ENCODE measurements at places on chromosomes 7 and 10.

DNA sequence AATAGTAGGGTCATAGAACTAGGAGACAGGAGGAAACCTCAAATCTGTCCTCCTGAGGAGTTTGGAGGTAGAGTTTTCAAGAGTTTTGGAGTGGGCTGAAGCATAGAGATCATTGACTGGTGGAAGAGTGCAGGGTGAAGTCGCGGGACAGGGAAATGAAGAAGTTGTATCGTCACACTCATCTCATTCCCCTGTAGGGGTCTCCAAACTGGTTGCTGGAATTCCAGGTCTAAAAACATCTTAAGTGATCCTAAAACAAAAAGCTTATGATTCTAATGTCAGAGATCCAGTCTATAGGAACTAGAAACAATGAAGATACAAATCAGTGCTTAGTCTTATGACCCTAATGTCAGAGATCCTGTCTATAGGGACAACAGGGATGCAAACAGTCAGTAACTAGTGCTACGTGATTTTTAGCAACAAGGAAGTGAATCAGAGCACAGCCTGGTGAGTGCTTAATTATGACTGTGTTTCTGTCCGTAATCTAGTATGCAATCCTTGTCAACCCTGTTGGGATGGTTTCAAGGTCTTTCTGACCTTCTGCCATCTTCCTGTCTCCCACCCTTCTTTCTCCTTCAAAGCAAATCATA lies 139.4 kb downstream of the SKIDA1 start:
- no peak for DNase-seq

DNA sequence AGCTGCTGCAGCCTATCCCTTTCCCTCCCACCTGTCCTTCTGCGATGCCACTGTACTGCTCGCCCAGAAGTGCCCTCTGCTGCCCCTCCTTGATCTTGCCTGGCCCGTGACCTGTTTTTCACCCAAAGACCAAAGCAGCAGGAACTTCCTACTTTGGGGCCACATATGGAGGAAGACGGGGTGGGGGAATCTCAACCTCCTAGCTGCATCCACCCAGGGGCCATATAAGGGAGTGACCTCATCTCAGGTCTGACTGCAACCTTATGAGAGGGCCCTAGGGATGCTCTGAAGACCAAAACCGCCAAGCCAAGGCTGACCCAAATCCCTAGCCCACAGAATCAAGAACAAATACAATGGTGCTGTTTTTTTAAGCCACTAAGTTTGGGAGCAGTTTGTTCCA lies 15.7 kb downstream of the PRKCQ start:
- no peak for DNase-seq

DNA sequence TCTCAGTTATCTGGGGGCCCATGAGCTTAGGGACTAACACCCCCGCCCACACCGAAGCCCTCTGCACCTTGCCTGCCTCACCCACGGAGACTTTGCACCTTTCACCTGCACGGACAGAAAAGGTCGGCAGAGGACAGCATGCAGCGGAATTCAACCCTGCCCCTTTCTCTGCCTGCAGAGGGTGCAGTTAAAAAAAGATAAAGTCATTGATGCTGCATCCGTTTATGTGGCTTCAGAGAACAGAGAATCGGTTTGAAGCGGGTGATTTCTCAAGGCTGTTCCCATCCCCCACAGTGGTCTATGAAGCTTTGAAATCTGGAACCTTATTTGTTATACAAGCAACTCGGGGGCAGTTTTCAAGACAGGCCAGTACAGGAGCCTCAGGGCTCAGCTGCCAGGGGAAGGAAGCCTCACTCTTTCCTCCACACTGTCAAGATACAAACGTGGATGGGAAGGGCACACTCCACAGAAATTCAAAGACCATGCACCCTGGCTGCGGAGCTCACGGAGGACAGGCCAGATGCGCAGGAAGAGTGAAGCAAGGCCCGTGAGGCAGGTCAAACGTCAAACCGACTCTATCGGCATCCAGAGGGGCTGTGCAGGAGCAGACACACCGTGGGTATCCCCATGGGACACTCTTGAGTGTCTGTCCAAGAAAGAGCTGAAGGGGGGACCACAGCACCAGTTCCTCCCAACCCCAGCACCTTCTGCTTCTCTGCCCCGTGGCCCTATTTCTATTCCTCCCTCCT lies 66.3 kb downstream of the INSIG1 start:
- no peak for DNase-seq

DNA sequence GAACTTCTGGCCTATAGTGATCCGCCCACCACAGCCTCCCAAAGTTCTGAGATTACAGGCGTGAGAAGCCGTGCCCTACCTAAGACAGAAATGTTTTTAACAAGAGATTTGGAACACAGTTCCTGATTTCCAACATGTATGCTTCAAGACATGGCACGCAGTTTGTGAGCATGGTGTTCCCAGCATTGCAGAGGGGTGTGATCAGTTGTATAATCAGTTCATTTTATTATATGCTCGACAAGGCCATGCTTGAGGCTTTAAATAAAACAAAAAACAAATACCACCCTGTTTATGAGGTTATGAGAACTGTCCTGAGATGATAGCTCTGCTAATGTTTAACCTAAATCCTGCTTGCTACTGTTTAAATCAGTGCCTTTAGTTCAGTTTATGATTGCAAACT lies 60.2 kb downstream of the TASOR2 start:
- DNase-seq = no peak

- DNase-seq = no peak
Observed at GRCh38 chr7:157876469-157877285, 539.9 kb downstream of the DNAJB6 start.

- DNase-seq = no peak
Observed at GRCh38 chr7:3436746-3437145, 135.7 kb downstream of the SDK1 start.

DNA sequence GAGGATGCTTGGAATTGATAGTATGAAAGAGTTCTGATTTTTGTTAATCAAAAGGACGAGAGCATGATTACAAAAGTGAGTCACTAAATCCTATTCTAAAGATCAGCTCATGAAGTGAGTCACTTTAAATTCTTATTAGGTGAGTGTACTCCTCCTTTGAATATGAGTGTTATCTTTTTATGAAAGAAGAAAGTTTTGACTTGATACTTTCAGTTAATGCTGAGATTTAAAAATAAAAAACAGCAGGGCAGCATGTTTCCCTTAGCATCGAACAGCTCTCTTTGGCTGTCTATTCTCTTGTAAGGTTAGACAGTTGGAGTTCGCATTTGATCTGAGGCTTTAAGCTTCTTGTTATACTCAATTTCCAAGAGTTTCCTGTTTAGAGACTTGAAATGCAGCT lies 222.0 kb downstream of the TWIST1 start:
- DNase-seq = no peak

DNA sequence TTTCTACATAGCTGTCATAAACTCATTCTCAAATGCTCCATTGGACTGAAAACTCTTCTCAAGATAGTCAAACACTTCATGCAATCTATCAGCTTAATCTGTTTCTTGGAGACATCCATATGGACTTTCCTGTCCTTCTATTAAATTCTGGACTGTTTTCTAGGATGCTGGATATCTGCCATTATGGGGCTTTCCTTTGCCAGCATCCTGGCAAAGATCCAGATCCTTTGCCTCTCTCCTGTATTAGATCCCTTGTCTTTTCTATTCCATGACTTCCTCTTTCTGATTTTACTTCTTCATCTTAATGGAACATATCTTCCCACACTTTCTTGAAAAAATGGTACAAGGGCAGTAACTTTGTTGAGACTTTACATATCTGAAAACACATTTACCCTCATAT lies 35.9 kb upstream of the SKAP2 start:
- no peak for DNase-seq

GRCh38 chr10:119208553-119208940 lies 1.2 kb downstream of the GRK5 start:
- no peak for DNase-seq

GRCh38 chr10:70578371-70578947 lies 24.1 kb downstream of the PRF1 start:
- DNase-seq = no peak

- no peak for DNase-seq
Observed at GRCh38 chr7:55449205-55449991, 84.3 kb downstream of the LANCL2 start.

GRCh38 chr10:57973451-57973850 lies 294.2 kb downstream of the IPMK start:
- no peak for DNase-seq

DNA sequence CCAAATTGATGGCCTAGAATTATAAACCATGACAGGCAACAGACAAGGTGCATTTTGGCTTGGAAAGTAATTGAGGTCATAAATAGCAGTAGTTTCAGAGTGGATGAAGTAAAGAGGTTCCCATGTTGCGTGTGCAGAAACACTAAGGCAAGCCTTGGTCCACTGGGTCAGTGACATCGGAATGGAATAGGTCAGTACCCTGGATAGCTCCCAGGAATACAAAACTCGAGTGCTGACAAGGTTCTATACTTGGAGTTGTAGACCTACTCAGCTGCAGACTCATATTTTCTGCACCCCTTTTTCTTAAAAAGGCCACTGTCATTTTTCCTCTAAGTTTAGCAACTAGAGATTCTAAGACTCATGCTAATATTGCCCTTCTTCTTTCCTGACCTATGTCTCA lies 132.8 kb downstream of the DYNC1I1 start:
- DNase-seq = peak; percentile 51

DNA sequence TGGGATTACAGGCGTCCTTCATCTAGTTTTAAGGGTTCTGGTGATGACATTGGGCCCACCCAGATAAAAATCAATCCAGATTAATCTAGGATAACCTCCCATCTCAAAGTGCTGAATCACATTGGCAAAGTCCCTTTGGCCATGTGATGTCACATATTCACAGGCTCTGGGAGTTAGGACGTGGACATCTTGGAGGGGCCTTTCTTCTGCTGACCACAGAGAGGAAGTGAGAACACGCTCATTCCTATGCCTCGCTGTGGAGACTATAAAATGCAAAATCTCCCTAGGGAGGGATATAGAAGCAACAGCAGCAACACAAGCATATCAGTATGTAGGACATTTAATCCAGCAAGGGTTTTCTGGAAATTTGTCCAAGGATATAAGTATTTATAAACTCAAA lies 266.0 kb upstream of the PITRM1 start:
- DNase-seq = no peak

GRCh38 chr10:89391907-89392756 lies at the start of gene IFIT1:
Gene IFIT1 (plus strand): TSS chr10:89392623. CDS start chr10:89392713, 90 bp downstream.
- no peak for DNase-seq

DNA sequence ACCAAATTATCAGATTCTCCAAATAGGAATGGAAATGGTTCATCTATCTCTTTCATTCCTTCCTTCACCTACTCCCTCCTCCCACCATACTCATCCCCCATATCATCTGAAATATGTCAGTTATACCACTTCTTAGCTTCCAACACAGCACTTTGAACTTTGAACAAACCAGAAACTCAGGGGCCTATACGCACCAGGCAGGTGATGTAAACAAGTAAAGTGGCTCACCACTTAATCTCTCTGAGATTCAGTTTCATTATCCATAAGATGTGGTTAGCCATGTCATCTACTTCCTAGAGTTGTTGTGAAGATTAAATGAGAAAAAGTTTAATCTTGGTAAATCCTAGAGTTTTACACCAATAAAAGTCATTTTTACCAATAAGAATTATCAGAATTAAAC lies 65.9 kb upstream of the LRRN3 start:
- DNase-seq = no peak

DNA sequence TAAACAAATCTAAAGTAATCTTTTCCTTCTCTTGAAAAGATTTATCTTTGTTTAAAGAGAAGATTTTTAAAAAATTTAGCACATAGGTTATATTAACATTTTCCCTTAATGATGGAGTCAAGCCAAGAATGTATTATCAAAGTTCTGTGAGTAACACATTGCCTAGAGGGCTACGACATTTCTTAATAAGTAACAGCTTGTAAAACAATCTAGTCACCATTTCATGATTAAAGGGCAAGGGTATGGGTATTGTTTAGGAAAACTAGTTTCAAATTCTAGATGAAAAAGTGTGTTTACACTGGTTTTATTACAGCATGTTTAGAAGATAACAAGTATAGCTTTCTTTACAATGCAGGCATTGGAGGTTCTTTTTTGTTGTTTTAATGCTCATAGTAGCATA lies 28.6 kb upstream of the LAMB4 start:
- DNase-seq = no peak

DNA sequence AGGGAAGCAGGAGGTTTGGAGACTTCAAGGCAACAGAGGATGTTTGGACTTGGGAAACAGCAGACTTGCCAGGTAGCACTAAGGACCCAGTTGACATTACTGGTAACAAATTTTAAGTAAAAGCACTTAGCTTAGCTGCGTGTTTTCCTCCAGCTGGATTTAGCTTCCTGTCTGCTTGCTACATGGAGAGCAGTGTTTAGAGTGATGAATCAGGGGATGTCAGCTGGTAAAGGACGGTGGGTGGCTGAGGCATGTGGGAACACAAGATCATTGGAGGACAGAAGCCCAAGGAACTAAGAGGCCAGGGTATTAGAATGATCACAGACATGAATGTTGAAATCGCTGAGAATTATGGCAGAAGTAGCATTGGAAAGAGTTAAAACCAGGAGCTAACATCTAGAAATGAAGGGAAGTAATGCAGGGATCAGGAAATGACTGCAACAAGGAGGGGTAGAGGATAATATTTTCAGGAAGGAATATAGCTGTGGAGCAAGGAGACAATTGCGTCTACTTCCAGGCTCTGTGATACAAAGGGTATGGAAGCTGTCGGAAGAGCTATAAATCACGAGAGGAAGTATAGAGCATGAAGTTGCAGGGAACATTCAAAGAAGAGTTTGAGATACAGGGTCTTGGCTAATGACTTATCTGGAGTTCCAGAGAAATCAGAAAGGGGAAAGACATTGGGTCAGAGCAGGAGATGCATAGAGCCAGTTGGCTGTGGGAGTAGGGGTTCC lies 34.4 kb downstream of the CALD1 start:
- DNase-seq = no peak

DNA sequence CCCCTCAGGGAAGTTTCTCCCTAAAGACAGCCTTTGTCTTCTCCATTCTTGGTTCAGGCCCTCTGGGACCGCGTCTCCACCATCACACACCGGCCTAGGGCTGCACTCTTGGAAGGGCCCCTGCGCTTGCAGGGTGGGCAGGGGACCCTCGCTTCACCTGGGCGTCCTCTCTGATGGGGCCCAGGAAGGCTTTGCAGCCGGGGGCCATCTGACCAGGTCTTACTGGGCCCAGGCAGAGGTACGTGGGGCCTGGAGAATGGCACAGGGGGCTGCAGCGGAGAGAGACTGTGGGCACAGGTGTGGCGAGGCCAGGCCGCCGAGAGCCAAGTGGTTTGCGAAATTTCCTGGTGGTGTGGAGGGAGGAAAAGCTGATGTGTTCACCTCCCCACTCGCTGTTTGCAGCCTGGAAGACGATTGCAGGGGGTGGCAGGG lies 44.4 kb downstream of the ALOX5 start:
- DNase-seq = no peak

- peak; percentile 56 for DNase-seq
Observed at GRCh38 chr10:75542906-75543305, 111.5 kb downstream of the LRMDA start.

DNA sequence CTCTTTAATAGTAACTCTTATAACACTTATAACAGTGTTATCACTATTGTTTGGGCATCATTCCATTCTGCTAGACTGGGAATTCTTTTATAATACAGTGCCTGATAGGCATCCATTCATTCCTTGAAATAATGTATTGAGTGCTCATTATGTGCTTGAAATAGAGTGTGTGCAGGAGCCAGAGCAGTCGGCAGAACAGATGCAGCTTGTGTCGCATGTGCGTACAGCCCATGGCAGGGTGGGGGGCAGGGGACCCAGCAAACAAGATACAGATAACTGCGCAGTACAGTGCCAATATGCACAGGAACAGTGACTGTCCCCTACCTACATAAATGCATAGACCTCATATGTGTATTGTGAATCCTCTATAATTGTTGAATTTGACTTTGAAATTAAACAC lies 99.3 kb downstream of the KAT6B start:
- DNase-seq = no peak

GRCh38 chr10:28354511-28354910 lies 51.6 kb upstream of the MPP7 start:
- no peak for DNase-seq

Data from nephron progenitor cell (in vitro differentiated cells).